ENCODE measurements at places on chromosomes 6 and 20.
A peak's percentile ranks its signal among the peaks of the same experiment; 100 is the strongest.

- DNase-seq = no peak
Measured at GRCh38 chr6:72955666-72956065, 269.6 kb downstream of the KHDC1L start.

- no peak for DNase-seq
Measured at GRCh38 chr6:19860235-19860877, 23.2 kb downstream of the ID4 start.

DNA sequence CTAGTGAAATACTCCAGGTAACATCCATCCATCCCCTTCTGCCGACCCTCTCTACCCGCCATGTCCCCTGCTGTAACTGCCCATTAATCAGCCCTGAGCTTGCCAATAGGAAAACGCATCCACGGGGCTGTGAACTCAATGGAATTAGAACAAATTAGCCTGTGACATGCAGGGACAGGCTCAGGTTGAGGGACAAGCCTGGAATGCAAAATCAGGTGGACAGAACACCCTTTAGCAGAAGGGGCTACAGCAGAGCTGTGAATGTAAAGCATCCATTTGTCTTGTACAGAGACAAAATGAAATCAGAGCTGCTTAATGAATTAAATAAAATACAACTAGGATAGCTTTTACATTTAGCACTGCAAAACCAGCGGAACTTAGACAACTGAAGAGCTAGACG is 187.3 kb upstream of the SASH1 start:
- no peak for DNase-seq

- no peak for DNase-seq
Measured at GRCh38 chr20:58069207-58069606, 159.2 kb downstream of the ANKRD60 start.

DNA sequence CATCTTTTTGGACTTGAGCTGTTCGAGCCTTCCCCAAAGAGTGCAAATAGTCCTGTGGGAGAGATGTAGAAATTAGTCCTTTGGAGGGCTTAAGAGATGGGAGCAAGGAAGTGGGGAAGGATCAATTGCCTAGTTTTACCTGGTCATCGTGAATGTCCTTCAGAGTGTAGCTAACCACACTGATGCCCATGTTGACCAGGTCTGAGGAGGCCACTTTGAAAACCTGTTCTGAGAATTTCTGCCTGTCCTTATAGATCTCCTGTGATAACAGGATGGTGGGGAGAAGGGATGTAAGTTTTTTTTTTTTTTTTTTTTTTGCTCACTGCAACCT is 2.0 kb downstream of the FLOT1 start:
- DNase-seq = peak; percentile 53

DNA sequence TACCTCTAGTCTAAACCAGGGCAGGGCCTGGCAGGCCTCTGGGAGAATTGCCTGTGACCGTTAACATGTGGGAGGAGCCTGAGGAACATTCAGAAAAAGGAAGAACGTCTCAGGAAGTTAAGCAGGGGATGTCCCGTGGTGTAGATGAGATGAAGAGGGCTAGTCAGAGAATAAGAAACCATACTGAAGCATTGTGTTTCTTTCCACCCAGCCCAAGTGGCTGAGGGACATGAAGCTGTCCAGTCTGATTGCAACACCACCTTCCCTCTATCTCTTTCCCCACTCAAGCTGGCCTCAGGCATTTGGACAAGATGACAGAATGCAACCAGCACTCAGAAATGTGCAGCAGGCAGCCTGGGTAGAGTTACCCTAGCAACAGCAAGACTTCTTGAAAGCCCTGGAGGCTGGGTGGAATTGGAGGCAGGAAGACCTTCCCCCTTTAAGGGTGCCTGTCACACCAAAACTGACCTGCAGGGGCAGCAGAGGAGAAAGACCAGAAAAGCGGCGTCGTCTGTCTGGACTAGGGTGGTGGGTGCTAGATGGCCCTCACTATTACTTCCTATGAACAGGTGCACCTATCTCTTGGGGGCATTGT is 186.1 kb downstream of the UNC5CL start:
- no peak for DNase-seq

- DNase-seq = no peak
Measured at GRCh38 chr6:142561511-142562265, 259.9 kb downstream of the ADGRG6 start.

DNA sequence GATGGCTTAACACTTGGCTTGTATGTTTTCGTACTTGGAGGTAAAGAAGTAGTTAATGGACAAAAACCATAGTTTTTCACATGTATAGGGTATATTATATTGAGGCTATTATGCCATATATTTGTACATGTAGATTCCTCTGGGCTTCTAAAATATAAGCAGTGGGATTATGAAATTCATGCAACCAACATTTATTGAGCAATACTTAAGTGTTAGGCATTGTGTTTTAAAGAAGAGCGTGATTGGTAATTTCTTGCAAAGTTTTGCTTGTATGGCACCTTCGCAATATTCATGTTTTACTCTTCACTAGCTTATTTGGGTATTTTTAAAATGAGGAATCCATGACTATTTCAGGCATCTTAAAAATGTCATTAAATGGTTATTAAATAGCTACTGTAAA is 2.5 kb downstream of the TULP4 start:
- DNase-seq = no peak

- peak; percentile 55 for DNase-seq
Measured at GRCh38 chr20:17807651-17808050, 107.9 kb downstream of the BANF2 start.

- DNase-seq = no peak
Measured at GRCh38 chr6:18931086-18931485, 543.9 kb downstream of the RNF144B start.

All from cardiac fibroblast (primary cell).